Iris pigment epithelial cell (primary cell): ENCODE measurements at places on chromosomes 4 and X.
A peak's percentile ranks its signal among the peaks of the same experiment; 100 is the strongest.

DNA sequence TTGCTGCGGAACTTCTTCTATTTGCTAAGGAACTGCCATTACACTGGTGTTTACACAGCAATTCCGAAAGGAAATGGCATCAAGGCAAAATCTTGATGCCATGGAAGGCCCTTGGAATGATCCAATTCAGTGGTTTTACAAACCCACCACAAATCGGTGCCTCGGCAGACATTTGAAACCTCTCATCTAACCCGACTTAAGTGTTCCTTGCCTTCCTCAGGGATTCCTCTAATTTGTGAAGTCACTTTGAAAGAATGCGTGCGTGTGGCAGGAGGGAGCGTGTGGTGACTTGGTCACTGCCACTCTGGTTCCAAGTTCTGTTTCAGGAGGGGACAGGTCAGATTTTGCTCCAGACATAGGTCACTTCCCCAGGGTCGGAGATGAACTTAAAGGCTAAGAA is 4.8 kb downstream of the NOP14 start:
- DNase-seq: peak; percentile 65

- DNase-seq: peak; percentile 43
Observed at GRCh38 chrX:103211012-103211715, 3.7 kb upstream of the BEX4 start.

GRCh38 chrX:133956570-133957340 is 28.6 kb downstream of the GPC3 start:
- DNase-seq: no peak

- DNase-seq: peak; percentile 51
Observed at GRCh38 chr4:52173470-52174045, 122.5 kb downstream of the SPATA18 start.

DNA sequence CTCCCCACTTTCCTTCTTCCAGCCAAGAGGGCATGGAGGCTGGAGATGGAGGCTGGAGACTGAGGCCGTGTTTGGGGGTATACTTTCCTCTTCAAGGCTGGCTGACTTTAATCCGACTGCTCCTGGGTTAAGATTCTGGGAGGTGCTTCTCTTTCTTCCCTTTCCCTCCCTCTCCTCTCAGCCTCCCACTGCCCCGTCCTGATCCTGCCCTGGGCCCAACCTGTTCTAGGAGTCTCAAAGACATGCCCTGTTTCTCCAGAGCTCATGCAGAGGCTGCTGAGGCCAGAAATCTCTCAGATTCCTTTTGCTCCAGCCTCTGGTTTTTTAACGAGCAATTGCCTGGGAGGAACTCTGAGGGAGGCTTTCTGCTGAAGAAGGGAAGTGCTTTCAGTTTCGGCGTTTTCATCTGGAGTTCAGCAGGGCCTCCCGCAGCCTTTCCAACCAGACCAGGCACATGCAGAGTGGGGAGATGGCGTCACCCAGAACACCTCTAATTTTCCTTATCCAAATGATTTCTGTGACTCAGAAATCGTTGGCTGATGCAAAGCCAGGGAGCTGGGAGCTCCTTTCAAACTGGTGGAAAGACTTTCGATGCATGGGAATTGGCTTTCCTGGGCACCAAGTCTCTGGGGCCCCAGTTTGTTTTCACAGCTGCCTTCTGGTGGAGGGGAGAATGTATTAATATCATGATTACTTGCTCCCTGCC is 34.5 kb upstream of the FAM9C start:
- DNase-seq: peak; percentile 86

GRCh38 chr4:77044461-77045150 is 31.2 kb downstream of the CCNI start:
- DNase-seq: peak; percentile 64
